ENCODE measurements at places on chromosomes 6 and 20.

DNA sequence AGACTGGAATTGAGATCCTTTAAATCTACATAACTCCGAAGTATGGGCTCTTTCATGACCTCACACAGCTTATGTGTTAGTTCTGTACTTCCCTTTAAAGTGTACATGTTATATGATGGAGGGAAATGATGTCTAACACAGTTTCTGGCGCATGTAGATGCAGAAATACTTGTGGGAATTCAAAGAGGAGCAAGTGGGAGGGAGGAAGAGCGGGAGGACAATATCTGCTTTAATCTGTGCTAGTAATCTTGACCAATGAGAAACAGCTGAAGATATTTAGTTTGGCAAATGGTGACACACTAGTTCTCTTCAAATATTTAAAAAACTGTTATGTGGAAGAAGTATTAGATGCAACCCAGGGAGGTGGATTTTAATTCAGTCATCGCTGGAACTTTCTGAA lies 62.9 kb upstream of the PLEKHG1 start:
- no peak for DNase-seq

- DNase-seq = no peak
Measured at GRCh38 chr20:52168116-52168515, 23.5 kb downstream of the ZFP64 start.

GRCh38 chr6:16108921-16109658 lies 19.8 kb upstream of the MYLIP start:
- no peak for DNase-seq

DNA sequence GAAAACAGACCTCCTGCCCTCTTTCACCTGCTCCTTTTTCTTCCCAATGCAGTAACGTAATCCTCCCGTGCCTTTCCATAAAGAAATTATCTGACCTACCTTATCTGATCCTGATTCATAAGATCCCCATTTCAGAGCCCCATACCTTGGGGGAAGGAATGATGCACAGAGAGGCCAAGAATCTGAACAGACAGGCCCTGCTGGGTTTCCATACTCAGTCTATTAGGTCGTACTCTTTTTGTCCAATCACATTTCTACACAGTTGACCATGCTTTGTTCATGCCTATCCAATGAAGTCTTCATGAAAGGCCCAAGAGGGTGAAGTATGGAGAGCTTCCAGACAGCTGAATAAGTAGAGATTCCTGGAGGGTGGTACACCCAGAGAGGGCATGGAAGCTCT lies 25.3 kb downstream of the SRPK1 start:
- DNase-seq = no peak

DNA sequence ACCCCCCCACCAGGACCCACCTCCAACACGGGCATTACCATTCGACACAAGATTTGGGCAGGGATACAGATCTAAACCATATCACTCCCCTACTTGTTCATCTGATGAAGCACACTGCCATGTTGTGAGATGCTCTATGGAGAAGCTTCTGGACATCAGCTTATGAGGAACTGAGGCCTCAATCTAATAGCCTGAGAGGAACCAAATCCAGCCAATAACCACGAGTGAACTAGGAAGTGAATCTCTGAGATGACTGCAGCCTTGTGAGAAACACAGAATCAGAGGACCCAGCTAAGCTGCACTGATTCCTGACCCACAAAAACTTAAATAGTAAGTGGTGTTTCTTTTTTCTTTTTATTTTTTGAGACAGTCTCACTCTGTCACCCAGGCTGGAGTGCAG lies 21.6 kb upstream of the ZBTB2 start:
- no peak for DNase-seq

DNA sequence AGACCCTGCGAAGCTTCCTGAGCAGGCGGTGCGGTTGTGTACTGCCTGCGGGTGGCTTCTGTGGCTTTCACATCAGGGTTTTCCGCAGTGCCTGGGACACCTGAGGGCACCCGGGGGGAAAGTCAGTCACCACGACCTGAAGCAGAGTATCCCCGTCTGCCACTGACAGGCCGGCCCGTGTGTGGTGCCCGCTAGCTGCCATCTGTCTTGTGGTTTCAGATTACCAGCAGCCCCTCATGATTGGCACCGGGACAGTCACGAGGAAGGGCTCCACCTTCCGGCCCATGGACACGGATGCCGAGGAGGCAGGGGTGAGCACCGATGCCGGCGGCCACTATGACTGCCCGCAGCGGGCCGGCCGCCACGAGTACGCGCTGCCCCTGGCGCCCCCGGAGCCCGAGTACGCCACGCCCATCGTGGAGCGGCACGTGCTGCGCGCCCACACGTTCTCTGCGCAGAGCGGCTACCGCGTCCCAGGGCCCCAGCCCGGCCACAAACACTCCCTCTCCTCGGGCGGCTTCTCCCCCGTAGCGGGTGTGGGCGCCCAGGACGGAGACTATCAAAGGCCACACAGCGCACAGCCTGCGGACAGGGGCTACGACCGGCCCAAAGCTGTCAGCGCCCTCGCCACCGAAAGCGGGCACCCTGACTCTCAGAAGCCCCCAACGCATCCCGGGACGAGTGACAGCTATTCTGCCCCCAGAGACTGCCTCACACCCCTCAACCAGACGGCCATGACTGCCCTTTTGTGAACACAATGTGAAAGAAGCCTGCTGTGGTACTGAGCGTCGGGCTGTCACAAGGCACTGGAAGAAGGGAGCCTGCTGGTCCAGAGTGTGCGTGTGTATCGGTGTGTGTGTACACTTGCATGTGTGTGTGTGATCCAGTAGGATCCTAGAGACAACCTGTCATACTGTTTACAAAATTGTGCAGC lies 54.4 kb downstream of the GOPC start:
- DNase-seq = no peak

DNA sequence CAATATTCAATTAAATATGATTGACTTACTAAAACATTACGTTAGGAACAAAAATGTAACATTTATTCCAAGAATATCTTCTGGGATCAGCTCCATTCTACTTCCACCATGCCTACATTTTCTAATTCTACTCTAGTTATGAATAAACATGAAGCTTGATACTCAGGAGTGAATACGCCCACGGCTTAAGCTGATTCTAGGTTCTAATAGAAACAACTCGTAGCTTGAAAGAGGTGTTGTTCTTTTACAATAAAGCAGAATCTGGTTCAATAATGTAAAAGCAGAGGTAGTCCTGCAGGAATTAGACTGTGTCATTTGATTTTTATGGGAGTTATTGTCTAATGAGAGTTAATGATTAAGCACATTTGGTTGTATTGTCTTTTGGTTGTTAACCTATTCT lies 107.3 kb upstream of the OLIG3 start:
- no peak for DNase-seq

- DNase-seq = no peak
Measured at GRCh38 chr6:134746140-134746539, 203.8 kb downstream of the ALDH8A1 start.

DNA sequence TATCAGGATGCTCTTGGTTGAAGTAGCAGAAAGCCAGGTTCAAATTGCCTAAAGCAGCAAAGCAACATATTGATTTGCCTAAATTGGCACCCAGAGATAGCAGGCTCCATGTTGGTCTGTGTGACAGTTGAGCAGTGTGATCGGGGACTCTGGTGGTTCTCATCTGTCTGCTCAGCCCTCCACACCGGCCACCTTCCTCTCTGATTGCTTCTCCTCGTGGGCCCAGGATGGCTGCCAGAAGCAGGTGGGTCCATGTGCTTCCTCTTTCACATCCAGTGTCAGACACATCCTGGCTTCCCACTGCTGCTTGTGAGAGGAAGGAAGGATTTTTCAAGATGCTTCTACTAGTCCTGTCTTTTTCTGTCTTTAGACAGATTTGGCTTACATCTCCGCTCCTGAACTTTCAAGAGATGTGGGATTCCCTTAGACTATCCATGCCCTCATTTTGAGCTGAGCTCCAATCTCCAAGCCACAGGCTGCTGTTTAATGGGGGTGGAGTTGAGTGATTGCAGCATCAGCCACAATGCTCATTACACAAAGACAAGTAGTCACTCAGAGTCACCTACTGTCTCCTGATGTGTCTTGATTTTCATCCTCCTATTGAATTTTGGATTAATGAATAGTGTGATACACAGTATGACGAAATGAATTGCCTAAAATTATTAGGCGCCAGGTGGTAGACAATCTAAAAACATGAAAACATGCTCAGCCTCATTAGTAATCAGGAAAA lies 122.2 kb downstream of the ZDHHC14 start:
- no peak for DNase-seq

DNA sequence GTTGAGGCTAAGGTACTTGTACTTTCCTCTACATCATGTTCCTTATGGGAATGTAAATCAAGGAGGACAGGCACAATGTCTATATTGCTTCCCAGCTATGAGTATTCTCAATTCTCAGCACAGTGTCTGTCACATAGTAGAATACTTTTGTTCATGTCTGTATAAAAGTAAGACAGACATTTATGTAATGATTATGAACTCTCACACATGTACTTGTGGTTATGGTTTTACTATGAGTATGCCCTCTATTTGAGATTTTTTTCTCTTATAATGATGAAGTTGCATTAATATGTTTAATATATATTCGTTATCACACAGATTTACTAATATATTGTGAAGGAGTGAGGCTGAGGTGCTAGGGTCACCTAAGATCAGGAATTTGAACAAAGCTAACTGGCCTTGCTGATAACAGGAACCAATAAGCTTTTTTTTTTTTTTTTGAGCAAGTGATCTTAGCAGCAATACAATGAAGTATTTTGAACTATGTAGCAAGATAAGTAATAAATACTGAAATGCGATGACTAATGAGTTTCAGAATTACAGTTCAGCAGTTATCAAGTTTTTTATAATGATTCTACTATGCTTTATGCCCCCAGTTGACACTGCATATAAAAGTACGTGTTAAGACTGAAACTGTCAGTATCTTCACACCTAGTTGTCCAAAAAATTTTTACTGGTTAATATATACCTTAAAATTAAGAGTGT lies 623.1 kb downstream of the HTR1B start:
- DNase-seq = no peak

GRCh38 chr6:18115356-18115755 lies 7.1 kb downstream of the NHLRC1 start:
- no peak for DNase-seq

DNA sequence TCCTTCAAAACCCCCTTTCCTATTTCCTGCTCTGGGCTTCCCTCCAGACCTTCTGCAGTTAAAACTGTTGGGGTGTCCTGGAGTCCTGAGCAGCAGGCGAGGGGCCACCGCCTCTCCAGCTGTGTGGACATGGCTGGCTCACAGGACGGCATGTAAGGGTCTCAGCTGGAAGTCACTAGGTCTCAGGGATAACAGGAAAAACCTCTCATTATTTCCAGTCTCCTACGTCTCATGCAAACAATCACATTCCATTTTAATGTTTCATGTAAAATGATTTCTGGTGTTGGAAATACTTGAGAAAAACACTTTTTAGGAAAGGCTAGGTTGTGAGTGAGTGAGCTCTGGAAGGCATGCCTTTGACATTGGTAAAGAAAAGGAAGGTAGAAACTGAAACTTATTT lies 158.7 kb downstream of the SCML4 start:
- DNase-seq = no peak

Measured in NCI-H1436 treated with DMSO at 0.1 percent for 48 hours (cell line).